A172 (cell line): ENCODE measurements at places on chromosomes 6 and 20. TPM values are rescaled to one million over a fixed set of nuclear protein-coding genes. Genes with fewer than 3 reads are reported as not detected.
A peak's percentile ranks its signal among the peaks of the same experiment; 100 is the strongest.

Gene PRRT1
- total RNA-seq: not detected in 2 replicates

Gene IRF4
- 0.29 TPM in 1 of 2 replicates, not detected in the other for total RNA-seq

Gene NUS1
- total RNA-seq: 13.1 TPM in 2 replicates

Gene SIGLEC1
- total RNA-seq: 0.07 TPM in 1 of 2 replicates, not detected in the other

Gene PPT2
- total RNA-seq: 4.7 and 7.7 TPM in 2 replicates

Gene TP53TG5
- not detected in 2 replicates for total RNA-seq

Gene MYO6
- 9.4 and 10.0 TPM in 2 replicates for total RNA-seq

Gene ID1
- total RNA-seq: 395 and 602 TPM in 2 replicates

Gene EPHA7
- not detected in 2 replicates for total RNA-seq

- no peak for DNase-seq
These were observed 41.8 kb upstream of the MTRF1L start for GRCh38 chr6:153044295-153044694.

GRCh38 chr6:28124971-28125353 lies 553 bp downstream of the ZSCAN16 start:
- no peak for DNase-seq

DNA sequence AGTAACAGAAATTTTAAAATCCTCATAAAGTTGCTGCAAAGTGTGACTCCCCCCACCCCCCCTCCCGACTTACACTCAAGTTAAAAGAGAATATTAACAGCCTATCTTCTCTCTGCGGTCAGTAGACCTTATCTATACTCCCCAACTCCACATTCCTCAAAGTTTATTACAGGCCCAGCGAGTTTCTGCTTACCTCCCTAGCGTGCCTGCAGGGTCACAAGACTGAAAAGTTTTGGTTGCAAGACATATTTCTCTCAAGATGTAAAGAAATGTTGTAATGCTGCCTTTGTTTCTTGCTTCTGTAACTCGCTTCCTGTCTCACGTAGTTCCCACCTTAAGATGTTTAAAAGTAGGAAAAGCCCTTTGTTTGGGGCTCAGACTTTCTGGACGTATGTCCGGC lies 699.6 kb downstream of the PHF3 start:
- DNase-seq: no peak

- no peak for DNase-seq
These were observed 69.8 kb upstream of the PHACTR2 start for GRCh38 chr6:143607974-143608373.

DNA sequence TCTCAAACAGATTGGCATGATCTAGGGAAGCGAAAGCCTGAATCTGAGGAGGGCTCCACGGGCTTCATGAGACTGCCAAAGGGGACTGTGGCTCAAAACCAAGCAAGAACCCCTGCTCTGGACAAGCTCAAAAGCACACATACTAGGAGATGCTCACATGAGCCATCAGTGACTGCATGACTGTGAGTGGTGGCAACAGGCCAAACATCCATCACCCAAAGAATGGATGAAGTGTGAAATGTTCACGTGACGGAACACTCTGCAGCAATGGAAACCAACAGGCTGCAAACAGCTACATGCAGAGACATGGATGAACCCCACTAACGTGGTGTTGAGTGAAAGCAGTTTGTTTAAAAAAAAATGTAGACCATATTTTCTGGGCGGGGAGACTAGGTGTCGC lies 136.3 kb downstream of the PREX1 start:
- no peak for DNase-seq

DNA sequence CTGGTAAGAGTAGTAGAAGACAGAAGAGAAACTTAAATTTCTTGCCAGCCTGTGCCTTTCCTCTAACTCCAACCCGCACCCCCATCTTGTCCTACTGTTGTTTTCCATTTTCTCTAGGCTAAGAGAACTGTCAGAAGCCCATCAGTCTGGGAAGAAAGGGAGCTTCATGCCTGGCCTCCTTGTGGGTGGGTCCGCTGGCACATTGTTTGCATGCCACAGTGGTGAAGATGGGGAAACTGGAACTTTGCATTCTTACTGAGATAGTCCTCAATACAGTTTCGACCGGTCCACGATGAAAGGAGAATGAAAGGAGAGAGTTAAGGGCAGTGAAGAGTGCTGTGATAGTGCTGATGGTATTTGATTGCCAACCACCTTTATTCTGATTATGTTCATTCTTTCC lies 103.1 kb downstream of the TCP11 start:
- DNase-seq: peak; percentile 12

GRCh38 chr20:32789896-32790750 lies 27.9 kb downstream of the DNMT3B start:
- DNase-seq: peak; percentile 60

- no peak for DNase-seq
These were observed 91.9 kb upstream of the SUPT3H start for GRCh38 chr6:45469663-45470062.

DNA sequence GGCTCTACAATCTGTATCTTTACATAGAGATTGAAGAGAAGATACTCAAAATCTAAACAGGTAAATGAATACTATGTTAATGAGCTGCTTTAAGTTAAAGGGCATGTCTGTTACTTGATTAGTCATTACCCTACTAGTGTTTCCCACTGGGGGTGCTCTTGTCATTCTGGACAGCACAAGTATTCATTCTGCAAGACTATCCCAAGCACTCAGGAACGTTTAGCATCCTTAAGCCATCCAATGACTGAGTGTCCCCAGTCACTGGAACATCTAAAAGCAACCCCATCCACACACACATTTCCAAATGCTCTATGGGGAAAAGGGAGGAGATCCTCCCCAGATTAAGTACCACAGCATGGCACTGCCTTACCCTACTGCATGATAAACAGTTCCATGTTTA lies 25.7 kb downstream of the EZR start:
- DNase-seq: peak; percentile 38

GRCh38 chr20:46130534-46130933 lies 12.4 kb downstream of the CD40 start:
- no peak for DNase-seq

- DNase-seq: no peak
These were observed 23.3 kb downstream of the MTFR2 start for GRCh38 chr6:136226674-136227377.

GRCh38 chr6:146914489-146915483 lies 289.4 kb upstream of the STXBP5 start:
- peak; percentile 97 for DNase-seq

- DNase-seq: no peak
These were observed 34.8 kb upstream of the ZFP64 start for GRCh38 chr20:52226370-52226769.

- DNase-seq: no peak
These were observed 26.7 kb downstream of the DIDO1 start for GRCh38 chr20:62899633-62900051.

GRCh38 chr6:111171577-111172400 lies 84.5 kb downstream of the SLC16A10 start:
- no peak for DNase-seq
